A172 (cell line): ENCODE measurements at places on chromosomes 5 and 9. TPM values are rescaled to one million over a fixed set of nuclear protein-coding genes. Genes with fewer than 3 reads are reported as not detected.

- no peak for DNase-seq
Observed at GRCh38 chr9:7196467-7196866, 438.7 kb downstream of the KDM4C start.

GRCh38 chr9:35650341-35651158 is at the start of gene SIT1:
SIT1 (minus strand) TSS chr9:35650931; CDS start chr9:35650853, 78 bp downstream.
- no peak for DNase-seq

DNA sequence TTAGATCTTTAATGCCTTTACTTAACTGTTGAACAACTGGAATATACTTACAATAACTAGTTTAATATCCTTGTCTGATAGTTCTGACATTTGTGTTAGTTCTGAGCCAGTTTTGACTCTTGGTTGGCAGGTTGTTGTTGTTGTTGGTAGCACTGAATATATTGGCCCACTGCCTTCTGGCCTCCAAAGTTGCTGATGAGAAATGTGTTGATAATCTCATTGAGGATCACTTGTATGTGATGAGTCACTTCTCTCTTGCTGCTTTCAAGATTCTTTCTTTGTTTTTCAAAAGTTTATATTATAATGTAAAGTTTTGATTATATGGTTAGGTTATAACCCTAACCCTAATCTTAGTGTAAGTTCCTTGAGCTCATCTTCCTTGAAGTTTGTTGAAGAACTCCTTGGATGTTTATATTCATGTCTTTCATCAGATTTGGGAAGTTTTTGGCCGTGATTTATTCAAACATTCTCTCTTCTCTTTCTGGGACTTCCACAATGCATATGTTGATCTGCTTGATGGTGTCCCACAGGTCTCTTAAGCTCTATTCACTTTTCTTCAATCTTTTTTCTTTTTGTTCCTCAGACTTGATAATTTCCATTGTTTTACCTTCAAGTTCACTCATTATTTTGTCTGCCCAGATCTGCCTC is 149.7 kb downstream of the FGF18 start:
- DNase-seq: no peak

- DNase-seq: peak; percentile 40
Observed at GRCh38 chr5:165029099-165029870, 1523.9 kb downstream of the MAT2B start.

- DNase-seq: no peak
Observed at GRCh38 chr9:111904026-111904425, 7.4 kb downstream of the UGCG start.

- no peak for DNase-seq
Observed at GRCh38 chr9:36813154-36813553, 220.9 kb downstream of the PAX5 start.

DNA sequence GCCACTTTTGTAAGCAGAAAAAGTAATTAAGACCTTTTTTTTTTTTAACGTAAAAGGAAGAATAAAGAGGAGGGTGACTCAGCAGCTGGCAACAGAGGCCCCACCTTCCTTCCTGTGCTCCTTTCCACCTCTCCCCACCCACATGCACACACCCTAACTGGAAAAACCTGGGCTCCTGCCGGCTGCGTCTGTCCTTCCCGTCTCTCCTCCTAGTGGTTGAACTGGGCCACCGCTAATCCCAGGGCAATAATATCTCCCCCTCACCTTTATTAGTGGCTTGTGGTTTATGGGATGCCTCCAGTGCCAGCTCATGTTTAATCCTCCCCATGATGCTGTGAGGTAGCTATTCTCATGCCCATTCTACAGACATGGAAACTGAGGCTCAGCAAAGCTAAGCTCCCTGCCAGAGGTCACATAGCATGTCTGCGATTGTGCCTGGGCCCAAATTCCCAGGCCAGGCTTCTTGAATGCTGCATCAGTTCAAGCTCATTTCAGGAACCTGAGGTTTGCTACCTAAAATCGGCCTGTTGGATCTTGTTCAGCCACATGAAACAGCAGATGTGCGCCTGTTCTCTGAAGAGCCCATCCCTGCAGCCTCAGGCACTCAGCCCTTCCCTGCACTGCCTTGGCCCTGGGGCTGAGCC is 60.9 kb upstream of the IL17B start:
- DNase-seq: peak; percentile 98

Gene EQTN
- not detected in 2 replicates for total RNA-seq

Gene HAND1
- total RNA-seq: not detected in 2 replicates

Gene FGF10
- 0.16 and 0.62 TPM in 2 replicates for total RNA-seq

Gene CDC25C
- 24.8 and 25.4 TPM in 2 replicates for total RNA-seq
